GM12865 (cell line): ENCODE measurements at places on chromosomes 3 and 15.
A peak's percentile ranks its signal among the peaks of the same experiment; 100 is the strongest.

DNA sequence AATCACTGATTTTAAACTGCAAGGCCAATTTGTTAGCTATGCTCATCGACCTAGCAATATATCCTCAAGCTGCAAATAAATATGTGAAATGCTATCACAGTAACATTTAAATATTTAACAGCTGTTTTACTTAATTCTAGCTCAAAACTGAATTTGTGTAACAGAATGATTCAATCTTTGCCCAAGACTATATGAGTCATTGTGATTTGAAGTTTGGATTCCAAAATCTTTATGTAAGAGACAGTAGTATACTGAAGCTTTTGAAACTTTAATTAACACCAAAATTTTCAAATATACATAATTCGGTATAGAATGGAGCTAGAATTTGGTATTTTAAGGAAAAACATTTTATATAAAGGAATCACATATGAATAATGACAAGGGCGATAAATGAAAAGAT lies 603.0 kb upstream of the ROBO2 start:
- DNase-seq = no peak

DNA sequence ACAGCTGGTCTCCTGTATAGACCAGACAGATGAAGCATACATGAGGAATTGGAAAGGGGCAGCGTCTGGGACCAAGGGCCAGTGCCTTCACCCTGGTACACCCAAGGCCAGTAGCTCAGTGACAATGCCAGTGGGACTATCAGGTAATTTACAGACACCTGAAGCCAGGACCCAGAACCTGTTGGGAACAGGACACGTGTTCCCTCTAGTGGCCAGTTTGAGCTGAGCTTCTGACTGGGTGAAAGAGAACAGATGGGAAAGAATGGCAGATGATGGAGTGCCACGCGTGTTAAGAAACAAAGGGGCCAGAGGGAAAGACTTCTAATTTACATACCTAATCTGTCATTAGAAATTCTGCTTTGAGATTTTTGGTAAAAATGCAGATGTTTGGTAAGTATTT lies 5.1 kb upstream of the SLC25A38 start:
- peak; percentile 85 for DNase-seq

GRCh38 chr3:188326968-188327367 lies 173.0 kb downstream of the LPP start:
- DNase-seq = no peak

- DNase-seq = peak; percentile 7
Observed at GRCh38 chr3:188205992-188206416, 52.0 kb downstream of the LPP start.
